HCEC 1CT (cell line): ENCODE measurements at places on chromosomes 2 and 18.

DNA sequence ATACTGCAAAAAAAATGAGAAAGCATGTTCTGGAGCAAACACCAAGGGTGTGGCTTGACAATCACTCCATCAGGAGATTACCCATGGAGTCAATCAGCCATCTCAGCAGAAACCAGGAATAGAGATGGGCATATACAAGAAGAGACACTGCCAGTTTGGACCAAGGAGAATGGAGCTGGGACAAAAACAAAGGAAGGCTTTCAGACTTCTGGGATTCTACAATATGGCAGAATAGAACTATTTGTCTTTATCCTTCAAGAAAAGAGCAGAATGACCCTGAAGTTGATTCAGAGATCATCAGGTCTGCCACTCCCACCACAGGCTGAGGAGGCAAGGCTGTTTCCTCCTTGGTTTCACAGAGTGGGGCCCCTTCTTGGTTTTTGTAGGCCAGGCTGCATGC, 48.2 kb upstream of the KIF5C start:
- no peak for DNase-seq

GRCh38 chr2:135952891-135953290, 32.5 kb downstream of the DARS1 start:
- peak; percentile 56 for DNase-seq

GRCh38 chr18:3510024-3510423, 60.1 kb downstream of the TGIF1 start:
- no peak for DNase-seq

GRCh38 chr18:3323900-3324299, 62.0 kb downstream of the MYL12B start:
- DNase-seq: peak; percentile 36

DNA sequence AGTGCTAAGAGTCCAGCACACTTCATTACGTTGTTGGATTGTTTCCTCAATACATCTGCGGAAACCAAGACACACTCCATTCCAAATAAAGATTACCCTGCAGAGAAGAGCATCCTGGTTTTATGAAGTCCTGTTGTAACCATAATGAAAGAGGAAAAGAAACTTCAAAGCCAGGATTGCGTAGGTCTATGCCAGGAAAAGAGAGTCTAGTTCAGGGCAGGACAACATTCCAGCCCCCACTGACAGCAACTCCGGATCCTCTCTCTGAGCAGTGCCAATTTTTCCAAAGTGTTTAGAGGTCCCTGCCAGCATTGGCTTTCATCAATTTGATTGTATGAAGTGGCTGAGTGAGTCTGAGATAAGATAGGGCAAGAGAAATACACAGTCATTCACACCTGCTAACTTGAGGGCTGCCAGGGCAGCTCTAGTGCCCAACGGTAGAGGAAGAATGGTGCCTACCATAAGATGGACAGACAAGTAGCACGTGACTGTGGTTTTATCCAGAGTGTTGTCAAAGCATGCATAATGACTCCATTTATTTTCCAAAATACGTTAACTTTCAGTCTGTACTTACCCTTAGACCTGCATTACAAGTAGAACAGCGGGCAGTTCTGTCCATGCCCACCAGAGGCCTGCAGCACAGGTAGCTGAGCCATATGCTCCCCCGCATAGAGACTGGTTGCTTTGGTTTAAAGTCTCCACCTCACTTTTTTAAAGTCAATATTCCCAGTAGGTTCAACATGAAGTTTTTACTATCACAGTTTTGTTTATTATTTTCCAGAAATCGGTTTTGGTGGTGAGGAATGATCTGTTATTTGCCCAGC, 23.7 kb downstream of the PIEZO2 start:
- DNase-seq: no peak

DNA sequence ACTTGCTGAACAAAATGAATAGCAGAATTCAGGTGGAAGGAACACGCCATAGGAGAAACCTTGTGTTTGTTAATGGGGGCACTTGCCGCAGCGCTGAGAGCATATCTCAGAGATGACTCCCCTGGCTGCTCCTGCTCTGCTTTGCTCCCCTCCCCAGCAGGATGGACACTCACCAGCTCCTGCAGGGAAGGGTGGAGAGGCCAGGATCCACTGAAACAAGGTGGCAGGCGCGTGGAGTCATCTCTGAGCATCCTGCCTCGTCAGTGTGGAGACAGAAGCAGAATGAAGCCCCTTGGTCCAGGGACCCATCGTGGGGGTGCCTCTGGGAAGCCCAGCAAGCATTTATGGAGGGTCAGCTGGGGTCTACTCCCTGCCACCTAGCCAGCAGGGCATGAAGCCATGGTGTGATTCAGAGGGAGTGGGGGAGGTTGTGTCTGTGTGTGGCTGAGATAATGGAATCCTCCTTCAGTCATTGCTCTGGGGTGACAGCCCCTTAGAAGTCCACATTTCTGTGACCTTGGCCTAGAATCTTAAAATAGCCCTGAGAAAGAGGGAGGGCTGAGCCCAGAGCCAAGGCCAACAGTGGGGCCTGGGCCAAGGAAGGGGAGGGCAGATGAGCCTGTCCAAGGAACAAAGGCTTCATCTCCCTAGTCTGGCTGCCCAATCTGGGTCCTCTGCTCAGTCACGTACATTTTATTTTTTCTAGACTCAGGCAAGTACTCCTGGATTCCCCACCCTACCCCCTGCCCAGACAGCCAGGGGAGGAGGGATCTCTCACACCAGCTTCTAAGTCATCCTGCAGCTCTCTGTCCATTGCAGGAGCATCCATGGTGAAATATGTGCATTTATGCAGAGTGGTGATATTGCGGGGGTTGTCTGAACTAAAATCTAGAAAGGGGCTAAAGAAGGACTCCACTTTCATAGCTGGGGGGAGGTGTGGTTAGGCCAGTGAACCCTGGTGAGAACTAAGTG, 215.4 kb downstream of the ZBTB7C start:
- no peak for DNase-seq

DNA sequence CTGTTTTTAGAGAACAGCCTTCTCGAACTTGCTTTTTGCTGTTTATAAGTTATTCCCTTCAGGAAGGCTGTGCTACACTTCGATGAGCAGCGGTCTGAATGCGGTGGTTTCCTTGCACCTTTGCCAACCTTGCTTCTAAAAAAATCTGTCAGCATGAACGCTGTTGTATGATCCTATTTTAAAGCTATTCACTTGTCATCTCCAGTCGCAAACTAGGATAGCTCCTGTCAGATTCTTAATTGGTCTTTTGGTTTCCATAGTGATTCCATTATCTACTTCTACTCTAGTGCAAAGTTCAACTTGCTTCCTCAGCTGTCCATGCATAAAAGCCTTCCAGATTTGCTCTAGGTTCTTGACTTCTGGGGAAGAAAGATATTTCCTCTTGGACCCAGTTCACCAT, 76.3 kb upstream of the GALNT3 start:
- DNase-seq: no peak

- peak; percentile 44 for DNase-seq
These were observed 24.0 kb downstream of the RTN4 start for GRCh38 chr2:55026202-55026601.

DNA sequence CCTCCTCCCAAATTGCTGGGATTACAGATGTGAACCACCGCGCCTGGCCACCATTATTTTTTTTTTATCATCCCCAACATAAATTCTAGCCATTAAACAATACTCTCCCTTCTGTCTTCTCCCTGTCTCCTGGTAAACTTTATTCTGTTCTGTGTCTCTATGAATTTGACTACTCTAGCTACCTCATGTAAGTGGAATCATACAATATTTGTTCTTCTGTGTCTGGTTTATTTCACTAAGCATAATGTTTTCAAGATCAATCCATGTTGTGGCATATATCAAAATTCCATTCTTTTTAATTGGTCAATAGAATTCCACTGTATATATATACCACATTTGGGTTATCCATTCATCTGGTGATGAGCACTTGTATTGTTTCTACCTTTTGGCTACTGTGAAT, 71.6 kb downstream of the MCFD2 start:
- DNase-seq: no peak

DNA sequence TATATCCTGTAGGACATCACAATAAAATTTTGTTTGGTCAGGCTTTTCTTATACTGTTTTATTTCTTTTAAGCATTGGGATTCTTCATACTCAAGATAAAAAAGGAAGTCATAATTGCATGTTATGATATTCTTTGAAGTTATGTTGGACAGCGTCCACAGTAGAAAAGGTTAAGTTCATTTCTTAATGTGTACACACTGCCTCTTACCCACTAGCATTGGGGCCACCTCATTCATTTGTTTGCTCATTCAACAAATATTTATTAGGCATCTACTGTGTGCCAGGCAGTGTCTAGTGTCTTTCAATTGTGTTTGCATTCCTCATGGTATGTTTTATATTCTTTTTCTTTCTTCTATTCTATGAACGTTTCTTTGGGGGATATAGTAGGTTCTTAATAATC, 70.2 kb downstream of the PTPRM start:
- DNase-seq: peak; percentile 56

DNA sequence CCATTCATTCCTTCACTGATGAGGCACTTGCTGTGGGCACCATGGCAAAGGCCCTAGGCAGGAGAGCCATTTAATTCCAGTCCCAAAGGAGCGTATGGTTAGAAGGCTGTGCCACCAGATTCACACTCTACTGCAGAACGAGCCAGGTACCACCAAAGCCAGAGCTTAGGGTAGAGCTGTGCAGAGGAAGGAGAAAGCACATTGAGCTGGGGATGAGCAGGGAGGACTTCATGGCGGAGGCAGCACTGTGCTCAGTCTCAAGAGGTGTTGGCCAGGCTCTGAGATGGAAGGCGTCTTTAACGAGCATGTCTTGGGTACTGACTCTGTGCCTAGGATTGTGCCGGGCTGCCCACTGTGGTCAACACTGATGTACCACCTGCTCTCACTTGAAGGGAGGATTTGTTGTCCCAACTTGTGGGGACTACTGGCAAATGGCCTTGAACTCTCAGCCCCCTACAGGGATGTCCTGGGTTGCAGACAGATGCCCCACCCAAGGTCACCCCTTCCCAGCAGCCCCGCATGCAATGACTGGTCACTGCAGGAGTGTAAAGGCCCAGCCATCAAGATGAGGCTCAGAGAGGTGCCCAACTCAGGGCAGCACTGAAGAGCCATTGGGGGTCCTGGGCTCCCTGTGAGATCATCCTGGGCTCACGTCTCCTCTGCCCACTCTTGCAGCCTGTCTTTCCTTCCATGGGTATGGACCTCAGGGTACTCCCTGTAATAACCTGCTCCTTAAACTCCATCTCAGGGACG, 251.4 kb downstream of the GLI2 start:
- no peak for DNase-seq

DNA sequence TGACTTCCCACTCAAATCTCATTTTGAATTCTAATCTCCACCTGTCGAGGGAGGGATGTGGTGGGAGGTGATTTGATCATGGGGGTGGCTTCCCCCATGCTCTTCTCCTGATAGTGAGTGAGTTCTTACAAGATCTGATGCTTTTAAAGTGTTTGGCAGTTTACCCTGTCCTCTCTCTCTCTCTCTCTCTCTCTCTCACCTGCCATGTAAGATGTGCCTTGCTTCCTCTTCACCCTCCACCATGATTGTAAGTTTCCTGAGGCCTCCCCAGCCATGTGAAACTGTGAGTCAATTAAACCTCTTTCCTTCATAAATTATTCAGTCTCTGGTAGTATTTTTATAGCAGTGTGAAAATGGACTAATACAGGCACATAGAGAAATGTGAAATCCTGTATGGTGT, 7.0 kb upstream of the LDAH start:
- no peak for DNase-seq

DNA sequence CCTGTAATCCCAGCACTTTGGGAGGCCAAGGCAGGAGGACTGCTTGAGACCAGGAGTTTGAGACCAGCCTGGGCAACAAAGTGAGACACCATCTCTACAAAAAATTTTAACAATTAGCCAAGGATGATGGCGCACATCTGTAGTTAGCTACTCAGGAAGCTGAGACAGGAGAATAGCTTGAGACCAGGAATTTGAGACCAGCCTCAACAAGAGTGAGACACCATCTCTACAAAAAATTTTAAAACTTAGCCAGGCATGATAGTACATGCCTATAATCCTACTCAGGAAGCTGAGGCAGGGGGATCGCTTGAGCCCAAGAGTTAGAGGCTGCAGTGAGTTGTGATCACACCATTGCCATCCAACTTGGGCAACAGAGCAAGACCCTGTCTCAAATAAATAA, 7.0 kb downstream of the MEMO1 start:
- no peak for DNase-seq

GRCh38 chr2:240295256-240296103, 140.0 kb upstream of the GPC1 start:
- no peak for DNase-seq

DNA sequence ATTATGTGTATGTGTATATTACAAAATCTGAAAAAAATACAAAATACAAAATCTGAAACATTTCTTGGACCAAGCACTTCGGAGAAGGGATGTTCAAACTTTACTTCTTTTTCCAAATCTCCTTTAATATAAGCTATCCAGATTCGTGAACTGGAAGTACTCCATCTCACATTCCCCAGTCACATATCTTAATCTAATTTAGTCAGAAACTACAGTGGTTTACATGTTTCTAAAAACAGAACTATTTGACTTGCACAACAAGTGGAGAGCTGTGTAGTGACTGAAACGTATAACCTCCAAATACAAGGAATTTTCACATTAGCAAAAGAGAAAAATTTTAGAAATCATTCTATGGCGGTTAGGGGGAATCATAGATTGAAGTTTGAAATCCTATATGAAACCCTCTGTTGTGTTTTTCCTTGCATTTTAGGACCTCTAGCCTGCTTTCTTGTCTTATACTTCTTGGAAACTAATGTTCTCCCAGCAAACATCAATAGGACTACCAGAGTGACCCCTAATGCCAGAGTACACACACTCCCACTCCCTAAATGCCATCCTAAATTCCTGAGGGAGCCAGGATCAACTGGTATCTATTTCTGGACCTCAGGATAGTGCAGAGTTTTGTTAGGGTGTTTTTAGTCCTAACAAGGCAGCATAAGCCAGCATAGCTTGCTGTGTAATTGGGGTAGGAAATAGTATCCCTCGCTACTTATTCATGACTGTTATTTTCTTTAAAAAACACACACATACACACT, 30.2 kb upstream of the ROCK1 start:
- DNase-seq: peak; percentile 18

DNA sequence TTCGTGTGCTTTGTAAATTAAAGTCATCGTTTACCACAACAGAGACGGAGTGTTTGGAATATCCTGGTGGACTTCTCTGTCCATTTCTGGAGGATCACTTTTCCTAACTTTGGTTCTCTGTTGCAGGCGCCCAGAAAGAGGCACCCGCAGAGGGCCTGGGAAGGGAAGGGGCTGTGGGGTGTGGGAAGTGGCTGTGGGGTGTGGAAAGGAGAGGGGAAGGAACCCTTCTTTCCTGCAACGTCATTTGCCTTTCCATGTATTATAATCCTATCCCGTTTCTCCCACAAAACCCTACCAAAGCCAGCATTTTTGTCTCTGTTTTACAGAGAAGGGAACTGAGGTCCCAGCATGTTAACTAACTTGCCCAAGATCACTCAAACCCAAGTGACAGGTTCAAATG, 210.0 kb downstream of the KLHL29 start:
- no peak for DNase-seq

GRCh38 chr2:172397148-172397834, 30.1 kb upstream of the ITGA6 start:
- no peak for DNase-seq

- DNase-seq: no peak
These were observed 455.6 kb upstream of the ACVR2A start for GRCh38 chr2:147389218-147389617.

- no peak for DNase-seq
These were observed 52.4 kb downstream of the RABL2A start for GRCh38 chr2:113679457-113679856.

- DNase-seq: peak; percentile 41
These were observed 6.1 kb upstream of the CASP8 start for GRCh38 chr2:201254081-201254730.

GRCh38 chr18:4144201-4144600, 310.9 kb downstream of the DLGAP1 start:
- no peak for DNase-seq

GRCh38 chr2:43041661-43042360, 184.6 kb downstream of the ZFP36L2 start:
- DNase-seq: peak; percentile 88
